CD4-positive, alpha-beta T cell treated with Interleukin-4 for 1 hour (primary cell): ENCODE measurements at places on chromosomes 1 and 21.

- no peak for DNase-seq
Observed at GRCh38 chr1:30830537-30830936, 73.0 kb upstream of the LAPTM5 start.

DNA sequence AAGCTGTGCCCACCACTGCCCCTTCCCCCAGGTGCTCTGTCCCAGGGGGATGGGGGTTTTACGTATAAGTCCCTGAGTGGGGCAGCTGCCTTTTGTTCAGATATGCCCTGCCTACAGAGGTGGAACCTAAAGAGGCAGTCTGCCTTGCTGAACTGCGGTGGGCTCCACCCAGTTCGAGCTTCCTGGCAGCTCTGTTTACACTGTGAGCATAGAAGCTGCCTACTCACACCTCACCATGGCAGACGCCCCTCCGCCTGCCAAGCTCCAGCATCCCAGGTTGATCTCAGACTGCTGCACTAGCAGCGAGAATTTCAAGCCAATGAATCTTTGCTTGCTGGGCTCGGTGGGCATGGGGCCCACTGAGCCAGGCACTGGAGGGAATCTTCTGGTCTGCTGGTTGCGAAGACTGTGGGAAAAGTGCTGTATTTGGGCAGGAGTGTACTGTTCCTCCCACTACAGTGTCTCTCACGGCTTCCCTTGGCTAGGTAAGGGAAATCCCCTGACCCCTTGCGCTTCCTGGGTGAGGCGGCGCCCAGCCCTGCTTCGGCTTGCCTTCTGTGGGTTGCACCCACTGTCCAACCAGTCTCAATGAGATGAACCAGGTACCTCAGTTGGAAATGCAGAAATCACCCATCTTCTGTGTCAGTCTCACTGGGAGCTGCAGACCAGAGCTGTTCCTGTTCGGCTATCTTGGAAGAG is 17.6 kb upstream of the RWDD3 start:
- DNase-seq = no peak

DNA sequence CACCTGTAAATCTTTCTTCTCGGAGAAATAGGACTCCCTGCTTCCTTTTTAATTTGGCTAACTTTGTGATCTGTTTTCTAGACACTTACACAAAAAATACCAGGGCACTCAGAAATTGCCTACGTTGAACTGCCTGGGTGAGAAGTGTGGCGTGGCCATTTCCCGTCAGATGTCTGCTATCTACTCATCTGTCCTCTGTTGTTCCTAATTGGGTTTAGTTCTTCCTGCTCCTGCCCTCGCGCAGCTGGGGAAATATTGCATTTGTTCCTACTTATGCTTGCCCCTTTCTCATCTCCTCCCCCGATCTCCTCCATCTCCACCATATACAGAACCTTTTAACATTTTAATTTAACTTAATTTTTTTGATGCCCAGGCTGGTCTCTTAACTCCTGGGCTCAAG is 55.1 kb downstream of the CD58 start:
- peak; percentile 63 for DNase-seq

DNA sequence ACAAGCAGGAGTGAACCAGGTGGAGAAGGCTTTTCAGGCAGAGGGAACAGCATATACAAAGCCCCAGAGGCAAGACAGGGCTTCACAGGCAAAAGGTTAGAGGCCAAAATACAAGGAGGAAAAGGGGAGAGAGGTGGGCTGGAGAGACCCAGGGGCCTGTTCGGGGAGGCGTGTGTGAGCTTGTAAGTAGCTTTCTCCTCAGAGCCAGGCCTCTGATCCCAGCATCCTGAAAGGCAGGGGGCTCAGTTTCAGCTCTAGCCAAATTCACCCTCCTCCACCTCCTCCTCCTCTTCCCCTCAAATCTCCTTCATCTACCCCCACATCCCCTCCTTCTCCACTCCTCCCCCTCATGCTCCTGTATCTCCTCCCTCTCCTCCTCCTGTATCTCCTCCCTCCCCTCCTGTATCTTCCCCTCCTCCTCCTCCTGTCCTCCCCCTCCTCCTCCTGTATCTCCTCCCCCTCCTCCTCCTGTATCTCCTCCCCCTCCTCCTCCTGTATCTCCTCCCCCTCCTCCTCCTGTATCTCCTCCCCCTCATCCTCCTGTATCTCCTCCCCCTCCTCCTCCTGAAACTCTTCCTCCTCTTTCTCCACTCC is 148.6 kb downstream of the ST6GALNAC5 start:
- no peak for DNase-seq

GRCh38 chr1:116580446-116581322 is 9.9 kb upstream of the CD58 start:
- DNase-seq = no peak

DNA sequence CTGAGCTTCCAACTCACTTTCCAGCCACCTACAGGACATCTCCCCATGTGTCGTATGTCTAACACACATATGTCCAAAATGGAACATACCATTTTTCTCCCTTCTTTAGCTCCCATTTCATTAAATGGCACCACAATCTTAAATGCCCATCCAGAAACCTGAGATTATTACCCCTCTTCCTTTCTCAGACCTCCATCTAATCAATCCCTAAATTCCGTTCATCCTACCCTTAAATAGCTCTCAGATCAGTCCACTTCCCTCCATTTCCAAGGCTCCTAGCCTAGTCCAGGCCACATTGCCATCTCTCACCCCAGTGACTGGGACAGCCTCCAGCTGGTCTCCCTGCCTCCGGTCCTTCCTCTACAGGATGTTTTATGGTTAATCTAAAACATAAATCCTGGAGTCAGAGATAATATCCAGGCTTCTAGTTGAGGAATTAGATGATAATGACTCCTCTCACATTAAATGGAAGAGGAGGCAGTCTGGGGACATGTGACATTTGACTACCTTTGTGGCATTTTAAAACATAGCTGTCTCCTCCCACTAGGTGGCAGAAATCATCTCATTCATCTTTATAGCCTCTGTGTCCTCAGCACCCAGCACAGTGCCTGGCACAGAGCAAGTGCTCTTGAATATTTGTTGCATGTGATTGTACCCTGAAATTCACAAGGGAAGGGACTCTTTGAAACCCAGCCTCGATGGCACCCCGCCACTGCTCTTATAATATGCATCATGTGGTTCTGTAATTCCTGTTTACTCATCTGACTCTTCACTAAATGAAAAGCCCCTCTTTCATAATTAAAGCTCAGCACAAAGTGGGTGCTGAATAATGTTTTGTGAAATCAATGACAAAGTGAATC is 102.3 kb downstream of the TMEM53 start:
- no peak for DNase-seq

GRCh38 chr1:189151361-189151760 is 1326.3 kb downstream of the BRINP3 start:
- DNase-seq = no peak

DNA sequence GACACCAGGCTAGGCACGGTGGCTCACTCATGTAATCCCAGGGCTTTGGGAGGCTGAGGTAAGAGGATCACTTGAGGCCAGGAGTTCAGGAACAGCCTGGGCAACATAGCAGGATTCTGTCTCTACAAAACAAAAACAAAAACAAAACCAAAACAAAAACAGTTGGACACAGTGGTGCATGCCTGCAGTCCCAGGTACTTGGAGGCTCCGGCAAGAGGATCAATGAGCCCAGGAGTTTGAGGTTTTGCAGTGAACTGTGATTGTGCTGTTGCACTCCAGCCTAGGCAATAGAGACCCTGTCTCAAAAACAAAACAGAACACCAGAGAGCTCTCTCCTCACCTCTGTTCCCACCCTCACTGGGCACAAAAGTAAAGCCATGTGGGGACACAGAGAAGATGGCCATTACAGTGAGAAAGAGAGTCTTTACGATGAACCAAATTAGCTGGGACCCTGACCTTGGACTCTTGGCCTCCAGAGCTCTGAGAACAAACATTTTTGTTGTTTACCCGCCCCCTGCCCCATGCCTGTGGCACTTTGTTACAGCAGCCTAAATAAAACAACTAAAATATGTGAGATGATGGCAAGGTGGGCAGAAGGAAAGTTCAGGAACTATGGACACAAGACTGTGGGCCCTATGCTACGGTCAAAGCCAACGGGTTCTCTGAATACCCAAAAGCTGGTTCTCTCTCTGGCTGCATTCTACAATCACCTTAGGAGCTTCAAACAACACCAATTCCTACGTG is 9.8 kb downstream of the NADK start:
- DNase-seq = no peak

- DNase-seq = peak; percentile 34
Observed at GRCh38 chr1:36304521-36304920, 1.6 kb upstream of the SH3D21 start.

DNA sequence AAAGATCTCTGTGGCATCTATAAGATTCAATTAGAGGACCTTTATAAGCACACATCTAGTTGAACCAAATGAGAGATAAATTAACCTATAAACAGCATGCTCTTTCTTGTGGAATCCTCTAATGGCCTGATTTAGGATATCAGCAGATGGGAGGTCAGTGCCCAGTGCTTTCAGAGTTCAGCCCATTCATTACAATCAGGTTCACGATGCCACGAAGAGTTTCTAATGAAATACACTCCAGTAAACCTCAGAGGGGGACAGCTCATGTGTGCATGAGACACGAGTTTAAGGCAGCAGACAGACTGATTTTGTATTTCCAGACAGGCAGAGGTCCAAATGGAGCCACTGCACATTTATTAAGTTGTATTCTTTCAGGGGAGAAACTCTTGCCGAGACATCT is 544.4 kb upstream of the PKN2 start:
- DNase-seq = no peak
